ENCODE measurements at places on chromosomes 6 and 20.
A peak's percentile ranks its signal among the peaks of the same experiment; 100 is the strongest.

GRCh38 chr6:27332692-27333641 lies 20.9 kb upstream of the POM121L2 start:
- peak; percentile 95 for DNase-seq

DNA sequence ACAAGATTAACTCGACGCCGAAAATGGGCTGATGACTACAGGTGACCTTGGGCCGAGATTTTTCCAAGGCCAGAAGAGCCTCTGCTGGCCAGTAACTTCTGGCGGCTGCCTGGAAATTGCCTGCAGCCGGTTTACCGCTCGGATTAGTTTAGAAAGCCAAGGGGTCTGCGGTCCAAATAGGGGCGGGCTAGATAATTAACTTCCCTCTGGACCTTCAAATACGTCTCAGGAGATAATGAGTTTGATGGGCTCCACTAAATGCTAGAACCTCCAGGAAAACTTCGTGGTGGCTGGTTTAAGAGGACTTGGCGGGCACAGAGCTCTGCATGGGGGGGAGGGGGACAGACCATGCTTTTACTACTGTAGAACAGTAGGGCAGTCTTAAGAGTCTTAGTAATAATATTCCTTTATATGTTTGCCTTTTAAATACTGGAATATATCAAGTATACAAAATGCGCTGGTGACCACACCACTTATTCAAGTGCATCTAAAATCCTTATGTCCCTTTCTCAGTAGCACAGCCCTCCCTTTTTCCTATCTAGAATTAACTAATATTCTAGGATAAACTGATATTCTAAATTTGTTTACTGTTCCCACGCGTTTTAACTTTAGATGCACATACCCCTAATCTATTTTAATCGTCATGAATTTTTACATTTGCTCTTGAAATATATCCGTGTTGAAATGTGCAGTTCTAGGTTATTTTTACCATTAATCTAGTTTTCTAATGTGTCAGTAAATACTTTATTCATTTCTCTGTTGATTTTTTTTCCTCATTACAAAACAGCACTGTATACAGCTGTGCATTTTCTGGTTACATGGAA lies 107.5 kb upstream of the PRSS16 start:
- DNase-seq: peak; percentile 96

DNA sequence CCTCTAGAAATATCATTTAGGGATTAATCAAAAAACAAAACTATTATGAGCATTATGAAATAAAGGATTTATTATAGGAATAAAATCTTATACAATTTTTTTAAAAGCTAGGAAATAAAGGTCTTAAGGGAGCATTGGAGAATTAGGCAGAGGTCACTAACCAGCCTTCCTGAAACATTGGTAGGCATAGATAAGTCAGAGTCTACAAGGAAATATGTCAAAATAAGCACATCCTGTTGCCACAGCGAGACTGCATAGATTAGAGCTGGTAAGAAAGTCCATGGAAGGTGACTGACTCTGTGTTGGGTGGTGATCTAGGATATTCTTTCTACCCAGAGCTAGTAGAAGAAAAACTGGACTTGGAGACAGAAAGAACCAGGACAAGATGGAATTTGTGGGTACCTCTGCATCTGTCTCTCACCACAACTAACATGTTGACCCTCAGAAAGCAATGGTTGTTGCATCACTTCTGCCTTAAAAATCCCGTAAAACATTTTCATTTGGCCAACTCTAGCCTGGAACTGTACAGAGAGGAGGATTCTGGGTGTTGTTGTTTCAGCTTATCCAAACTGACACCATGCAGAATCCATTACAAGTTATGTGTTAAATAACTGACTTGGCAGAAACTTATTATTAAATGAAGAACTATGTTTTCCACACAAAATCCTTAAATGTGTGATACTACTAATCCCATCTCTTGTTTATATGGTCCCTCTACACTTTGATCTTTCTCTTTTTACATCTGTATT lies 77.1 kb downstream of the FBXO5 start:
- peak; percentile 29 for DNase-seq

GRCh38 chr20:17502105-17502504 lies 29.1 kb downstream of the BFSP1 start:
- DNase-seq: no peak

- DNase-seq: no peak
Observed at GRCh38 chr20:48490961-48491831, 336.6 kb downstream of the PREX1 start.

- no peak for DNase-seq
Observed at GRCh38 chr20:58515233-58516212, at the start of gene APCDD1L. TSS of gene APCDD1L (minus strand) at chr20:58515399. CDS start at chr20:58514707, 692 bp downstream.

- DNase-seq: no peak
Observed at GRCh38 chr6:128511506-128511905, 8.9 kb downstream of the PTPRK start.

DNA sequence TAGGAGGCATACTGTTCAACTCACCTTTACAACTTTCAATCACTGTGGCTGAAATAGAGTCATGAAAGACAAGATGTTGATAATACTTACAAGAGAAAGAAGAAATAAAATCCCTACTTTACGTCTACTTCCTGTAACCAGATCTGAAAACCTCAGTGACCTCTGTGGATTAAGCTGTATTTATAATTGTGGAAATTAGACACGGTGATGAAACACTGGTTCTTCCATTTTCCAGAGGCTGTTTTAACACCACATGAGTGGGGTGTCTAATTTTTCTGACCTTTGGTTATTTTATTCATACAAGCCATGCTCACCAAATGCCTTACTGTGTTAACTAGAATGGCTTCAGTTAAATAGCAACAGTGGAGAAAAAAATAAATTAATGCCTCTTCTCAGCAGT lies 58.5 kb upstream of the HIVEP1 start:
- no peak for DNase-seq

DNA sequence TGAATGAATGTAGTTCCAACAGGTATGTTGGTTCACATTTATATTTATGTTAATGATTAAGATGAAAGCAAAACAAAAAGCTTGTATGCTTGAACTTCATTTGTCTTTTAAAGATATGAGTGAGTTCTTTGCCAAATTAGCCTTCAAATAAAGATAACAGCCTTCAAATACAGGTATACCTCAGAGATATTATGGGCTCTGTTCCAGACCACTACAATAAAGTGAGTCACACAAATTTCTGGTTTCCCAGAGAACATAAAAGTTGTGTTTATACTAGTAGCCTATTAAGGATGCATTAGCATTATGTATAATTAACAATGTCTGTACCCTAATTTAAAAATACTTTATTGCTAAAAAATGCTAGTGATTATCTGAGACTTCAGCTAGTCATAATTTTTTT lies 245.3 kb upstream of the MAN1A1 start:
- no peak for DNase-seq

DNA sequence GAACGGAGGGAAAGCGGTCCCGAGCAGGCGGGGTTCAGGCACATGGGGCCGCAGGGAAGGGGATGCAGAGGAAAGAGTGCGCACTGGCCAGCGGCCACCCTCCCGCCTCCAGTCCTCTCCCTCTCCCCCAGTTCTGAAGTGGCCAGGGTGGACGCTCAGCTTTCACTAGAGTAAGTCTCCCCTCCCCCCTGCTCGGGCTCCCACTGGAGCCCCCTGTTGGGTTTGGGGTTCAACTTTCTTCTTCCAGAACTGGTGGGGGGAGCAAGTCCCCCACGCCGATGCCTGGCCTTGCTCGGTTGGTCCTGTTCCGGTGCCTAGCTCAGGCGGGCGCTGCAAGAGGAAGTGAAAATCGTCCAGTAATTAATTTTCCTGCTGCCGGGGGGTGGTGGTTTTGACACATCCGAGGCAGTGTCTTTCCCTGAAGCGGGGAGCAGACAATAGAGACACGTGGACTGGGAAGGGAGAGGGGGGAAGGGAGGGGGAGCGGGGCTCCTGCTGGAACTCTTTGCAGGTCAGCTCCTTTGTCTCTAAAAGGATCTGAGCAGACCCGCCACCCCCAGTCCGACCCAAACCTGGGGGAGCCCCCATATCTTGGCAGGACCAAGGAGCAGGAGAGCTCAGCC lies 824 bp upstream of the SCRT2 start:
- DNase-seq: peak; percentile 47

- no peak for DNase-seq
Observed at GRCh38 chr6:6826095-6826901, 237.8 kb downstream of the LY86 start.

DNA sequence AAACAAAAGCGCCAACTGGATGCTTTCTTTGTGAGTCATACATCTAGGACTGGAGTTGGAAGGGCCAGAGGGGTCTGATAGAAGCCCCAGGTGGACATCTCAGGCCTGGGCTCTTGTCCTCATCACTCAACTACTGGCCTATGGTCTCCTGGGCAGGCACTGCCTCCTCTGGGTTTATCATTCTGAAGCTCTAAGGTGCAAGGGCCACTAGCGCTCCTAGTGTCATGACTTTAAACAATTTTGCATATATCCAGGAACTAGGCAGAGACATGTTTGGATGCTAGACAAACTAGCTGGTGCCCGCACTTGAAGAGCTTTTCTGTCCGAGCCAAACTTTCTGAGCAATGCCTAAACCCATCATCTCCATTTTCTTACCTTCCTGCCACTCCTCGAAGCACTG lies 72.3 kb downstream of the CD164 start:
- DNase-seq: no peak

DNA sequence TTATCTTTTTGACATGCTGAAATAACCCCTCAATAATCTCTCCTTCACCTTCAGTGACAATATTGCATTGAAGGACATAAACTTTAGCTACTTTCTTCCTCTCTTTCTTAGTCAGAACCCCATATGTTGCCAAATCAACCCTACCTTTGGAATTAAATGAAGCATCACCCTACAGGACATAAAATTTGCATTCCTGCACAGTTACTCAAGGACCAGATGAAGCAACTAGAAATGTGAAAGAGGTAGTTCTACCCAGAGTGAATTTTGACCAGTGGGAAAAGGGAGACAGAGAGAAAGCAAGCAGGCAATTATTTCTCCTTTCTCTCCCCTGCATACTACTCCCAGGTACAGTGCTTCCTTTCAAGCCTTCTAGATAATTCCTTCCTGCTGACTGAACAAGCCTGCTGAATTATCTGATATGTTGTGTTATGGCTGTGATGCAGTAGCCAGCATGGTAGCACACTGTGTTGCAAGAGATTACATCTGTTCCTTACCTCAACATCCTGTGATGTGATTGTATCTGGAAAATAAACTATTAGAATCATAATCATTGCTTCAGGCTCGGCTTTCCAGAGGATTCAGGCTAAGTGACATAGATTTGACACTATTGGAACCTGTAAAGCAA lies 16.6 kb downstream of the TENT5A start:
- no peak for DNase-seq

- DNase-seq: no peak
Observed at GRCh38 chr20:45639687-45640086, 8.6 kb upstream of the WFDC9 start.

GRCh38 chr20:63482021-63482587 lies 9.6 kb upstream of the KCNQ2 start:
- DNase-seq: no peak

- DNase-seq: peak; percentile 84
Observed at GRCh38 chr20:1619861-1620444, at the start of gene SIRPB1. TSS of gene SIRPB1 (minus strand) at chr20:1620009. CDS start at chr20:1619944, 65 bp downstream.

- no peak for DNase-seq
Observed at GRCh38 chr6:8434727-8435092, 635 bp downstream of the SLC35B3 start.

DNA sequence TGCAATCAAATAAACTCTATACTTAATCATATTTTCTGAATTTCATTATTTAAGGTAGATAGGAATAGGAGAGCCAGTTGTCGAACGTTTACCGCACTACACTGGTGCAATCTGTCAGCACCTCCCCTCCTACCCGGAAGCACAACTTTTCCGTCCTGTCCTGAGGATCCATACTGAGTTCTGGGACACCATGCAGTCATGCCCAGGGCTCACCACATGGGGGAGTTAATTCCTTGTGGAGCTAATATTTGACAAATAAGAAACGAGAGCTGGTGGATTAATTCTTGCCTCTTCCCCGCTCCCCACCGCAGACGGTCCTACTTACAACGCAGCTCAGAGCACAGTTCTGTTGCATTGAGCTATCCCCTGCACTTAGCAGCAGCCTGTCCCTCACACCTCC lies 107.7 kb upstream of the RALGAPA2 start:
- DNase-seq: peak; percentile 11

GRCh38 chr20:47502271-47503239 lies 868 bp downstream of the NCOA3 start:
- peak; percentile 77 for DNase-seq

DNA sequence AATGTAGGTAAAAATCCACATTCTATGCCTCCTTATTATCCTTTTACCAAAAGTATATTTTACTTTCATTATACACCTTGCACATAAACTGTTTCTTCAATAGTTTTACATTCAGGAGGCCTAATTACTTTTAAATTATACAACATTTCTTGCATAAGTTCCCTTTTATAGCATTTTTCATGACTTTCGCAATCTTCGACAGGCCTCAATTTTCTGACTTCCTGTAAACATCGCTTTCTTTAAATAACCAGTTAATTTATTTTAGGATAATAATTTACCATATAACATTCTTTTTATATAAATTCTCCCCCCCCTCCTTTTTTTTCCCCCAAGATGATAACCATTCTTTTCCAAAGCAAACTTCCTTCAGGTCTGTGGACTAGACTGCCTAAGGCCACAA lies 9.2 kb downstream of the SLC35A1 start:
- DNase-seq: peak; percentile 15

GRCh38 chr6:76774781-76775384 lies 688.4 kb downstream of the HTR1B start:
- no peak for DNase-seq

GRCh38 chr6:71822625-71823024 lies 63.7 kb upstream of the RIMS1 start:
- DNase-seq: no peak

DNA sequence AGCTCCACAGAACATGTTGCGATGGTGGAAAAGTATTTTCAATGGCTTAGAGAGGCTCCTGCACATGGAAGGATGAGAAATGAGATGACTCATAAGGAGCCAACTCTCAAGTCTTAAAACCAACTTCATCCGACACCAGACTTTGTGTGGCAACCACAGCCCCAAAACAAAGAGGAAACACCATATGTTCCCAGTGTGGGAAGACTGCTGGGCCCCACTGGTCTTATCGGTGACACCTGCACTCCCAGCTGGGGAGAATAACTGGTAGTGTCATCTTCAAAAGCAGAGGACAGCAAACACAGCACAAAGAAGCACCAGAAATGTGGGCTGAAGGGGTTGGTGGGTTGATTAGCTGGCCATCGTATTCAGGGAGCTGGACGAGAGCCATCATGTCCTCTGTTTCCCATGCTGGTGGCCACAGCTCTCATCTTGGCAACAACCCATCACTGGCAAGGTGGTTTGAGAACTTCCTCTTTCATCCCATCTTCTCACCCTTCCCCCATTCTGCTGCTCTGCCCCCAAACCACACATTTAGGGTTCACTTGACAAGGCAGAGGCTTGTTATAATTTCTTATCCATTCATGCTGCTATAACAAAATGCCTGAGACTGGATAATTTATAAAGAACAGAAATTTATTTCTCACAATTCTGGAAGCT lies 46.0 kb upstream of the TASP1 start:
- peak; percentile 81 for DNase-seq

- DNase-seq: no peak
Observed at GRCh38 chr20:40920291-40920690, 108.3 kb upstream of the TOP1 start.

GRCh38 chr20:22525821-22526220 lies 58.6 kb downstream of the FOXA2 start:
- DNase-seq: peak; percentile 5
